ENCODE measurements at places on chromosomes 7 and 10. TPM values are rescaled to one million over a fixed set of nuclear protein-coding genes. Genes with fewer than 3 reads are reported as not detected.

Gene SLC26A3
- total RNA-seq, result not detected

Gene C7orf33
- total RNA-seq, result not detected

Gene ACTL6B
- not detected for total RNA-seq

Gene C10orf143
- total RNA-seq, result 0.77 TPM

Gene DYNC1I1
- total RNA-seq, result not detected

All from pericardium fibroblast (primary cell).